ENCODE measurements at places on chromosomes 16 and 17. TPM values are rescaled to one million over a fixed set of nuclear protein-coding genes. Genes with fewer than 3 reads are reported as not detected.

- DNase-seq: no peak
Measured at GRCh38 chr16:741986-742629, 1.3 kb upstream of the CIAO3 start.

DNA sequence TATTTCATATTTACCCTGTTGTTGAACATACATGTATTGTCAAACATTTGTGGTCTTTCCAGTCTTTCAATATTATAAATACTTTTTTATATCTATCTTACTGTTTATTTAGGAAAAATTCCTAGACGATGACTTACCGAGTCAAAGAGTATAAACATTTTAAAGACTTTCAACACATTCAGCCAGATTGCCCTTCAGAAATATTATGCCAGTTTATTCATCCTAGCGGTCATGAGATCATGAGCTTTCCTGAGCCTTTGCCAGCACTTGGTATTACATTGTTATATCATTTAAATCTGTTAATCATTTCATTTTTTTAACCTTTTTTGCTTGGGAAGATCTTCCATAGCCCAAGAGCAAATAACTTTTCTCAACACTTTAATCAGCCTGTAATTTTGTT, 197.4 kb downstream of the SPECC1 start:
- DNase-seq: peak; percentile 64

GRCh38 chr17:47745037-47745380, 12.0 kb downstream of the TBX21 start:
- DNase-seq: no peak

DNA sequence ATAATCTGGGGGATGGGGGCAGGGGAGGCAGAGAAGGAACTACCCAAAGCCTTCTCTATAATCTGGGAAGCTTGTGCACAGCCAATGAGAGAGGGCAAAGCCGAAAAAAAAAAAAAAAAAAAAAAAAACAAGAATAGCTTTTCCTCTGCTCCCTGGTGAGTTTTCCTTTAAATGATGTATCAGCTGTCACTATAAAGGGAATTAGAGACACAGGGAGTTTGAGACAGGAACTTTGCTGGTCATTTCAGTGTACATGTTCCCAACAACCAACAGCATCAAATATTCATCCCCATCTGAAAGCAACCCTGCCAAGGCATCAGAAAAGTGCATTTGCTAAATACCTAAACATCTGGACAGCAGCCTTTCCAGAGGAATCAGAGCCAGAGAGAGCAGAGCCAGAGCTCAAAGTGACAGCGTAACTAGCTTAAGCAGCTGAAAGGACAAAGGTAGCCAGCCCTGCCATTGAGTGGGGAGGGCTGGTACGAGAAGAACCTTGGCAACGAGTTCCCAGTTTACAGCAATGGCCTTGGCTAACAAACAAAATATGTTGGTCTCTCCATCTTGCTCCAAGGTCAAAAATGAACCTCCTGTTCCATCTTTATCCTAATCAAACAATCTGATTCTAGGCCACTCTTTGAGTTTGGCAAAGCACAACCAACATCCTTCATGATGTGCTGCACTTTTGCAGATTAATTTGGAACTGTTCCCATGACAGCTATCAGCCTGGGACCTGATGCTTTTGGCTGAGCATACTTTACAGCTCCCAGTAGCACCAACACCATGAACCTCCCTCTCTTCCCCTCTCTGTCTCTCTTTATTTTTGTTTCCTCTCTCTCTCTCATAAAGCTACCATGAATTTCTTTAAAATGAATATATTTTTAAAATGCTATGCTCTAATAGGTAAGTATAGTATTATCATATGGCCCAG, 143.7 kb upstream of the GNAO1 start:
- DNase-seq: no peak

HSD11B2 gene
- 0.36 TPM for total RNA-seq
